ENCODE measurements at places on chromosomes 2 and 18.

DNA sequence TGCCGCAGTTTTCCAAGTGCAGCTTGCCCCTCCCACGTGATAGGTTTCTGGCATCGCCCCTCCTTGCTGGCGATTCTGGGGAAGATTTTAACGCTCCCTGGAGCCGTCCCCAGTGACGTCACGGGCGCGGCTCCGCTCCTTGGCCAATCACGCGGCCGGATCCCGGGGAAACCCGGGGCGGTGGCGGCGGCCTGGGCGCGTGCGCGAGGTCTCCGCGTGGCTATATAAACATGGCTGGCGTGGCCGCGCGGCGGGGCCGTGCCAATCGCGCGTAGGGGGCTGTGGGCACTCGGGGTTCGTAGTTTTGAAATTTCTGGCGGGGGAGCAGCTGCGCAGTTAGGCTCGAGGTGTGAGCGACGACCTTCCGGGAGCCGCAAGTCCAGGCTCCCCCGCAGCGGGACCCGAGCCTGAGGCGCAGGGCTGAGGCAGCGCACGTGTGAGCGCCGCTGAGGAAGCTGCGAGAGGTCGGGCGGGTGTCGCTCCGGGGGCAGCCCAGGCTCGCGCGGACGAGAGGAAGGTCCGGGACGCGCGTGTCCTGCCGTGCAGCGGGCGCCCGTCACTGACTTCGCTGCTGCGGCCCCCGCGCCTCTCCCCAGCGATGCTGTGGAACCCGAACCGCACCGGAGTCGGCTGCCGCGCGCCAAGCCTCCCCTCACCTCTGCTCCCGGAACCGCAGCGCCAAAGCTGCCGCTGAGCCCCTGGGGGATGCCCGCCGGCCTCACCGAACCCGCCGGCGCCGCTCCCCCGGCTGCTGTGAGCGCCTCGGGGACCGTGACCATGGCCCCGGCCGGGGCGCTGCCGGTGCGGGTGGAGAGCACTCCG, at the start of gene TAF4B:
TAF4B (plus strand) TSS at position 217 of the 822 bp plus-strand sequence; CDS start at position 706, 489 bp downstream.
- peak; percentile 79 for DNase-seq

DNA sequence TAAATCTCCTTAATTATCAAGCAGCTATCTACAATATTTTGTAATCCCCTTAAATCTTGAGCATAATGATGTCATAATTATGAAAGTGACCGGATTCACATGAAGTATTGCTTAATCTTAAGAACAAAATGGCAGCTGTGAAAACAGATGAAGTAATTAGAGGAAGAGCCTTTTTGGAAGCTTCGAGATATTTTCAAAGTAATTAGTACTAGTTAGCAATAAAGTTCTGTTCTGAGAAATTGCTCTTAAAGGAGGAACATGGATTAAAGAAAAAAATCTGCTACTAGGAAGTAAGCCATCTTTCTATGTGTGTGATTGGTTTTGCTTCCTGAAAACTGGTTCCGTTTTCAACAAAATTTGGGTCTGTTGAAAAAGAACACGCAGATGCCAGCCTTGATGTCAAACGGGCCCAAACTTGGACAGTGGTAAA, 18.3 kb downstream of the CLUL1 start:
- DNase-seq = no peak

GRCh38 chr18:43067570-43067969, 47.9 kb downstream of the RIT2 start:
- no peak for DNase-seq

- peak; percentile 91 for DNase-seq
These were observed 67.2 kb downstream of the MBP start for GRCh38 chr18:77065221-77065981.

- no peak for DNase-seq
These were observed at the start of gene ARHGAP25 for GRCh38 chr2:68734688-68735525. ARHGAP25 (plus strand) TSS chr2:68734811; CDS start chr2:68735200, 389 bp downstream.

DNA sequence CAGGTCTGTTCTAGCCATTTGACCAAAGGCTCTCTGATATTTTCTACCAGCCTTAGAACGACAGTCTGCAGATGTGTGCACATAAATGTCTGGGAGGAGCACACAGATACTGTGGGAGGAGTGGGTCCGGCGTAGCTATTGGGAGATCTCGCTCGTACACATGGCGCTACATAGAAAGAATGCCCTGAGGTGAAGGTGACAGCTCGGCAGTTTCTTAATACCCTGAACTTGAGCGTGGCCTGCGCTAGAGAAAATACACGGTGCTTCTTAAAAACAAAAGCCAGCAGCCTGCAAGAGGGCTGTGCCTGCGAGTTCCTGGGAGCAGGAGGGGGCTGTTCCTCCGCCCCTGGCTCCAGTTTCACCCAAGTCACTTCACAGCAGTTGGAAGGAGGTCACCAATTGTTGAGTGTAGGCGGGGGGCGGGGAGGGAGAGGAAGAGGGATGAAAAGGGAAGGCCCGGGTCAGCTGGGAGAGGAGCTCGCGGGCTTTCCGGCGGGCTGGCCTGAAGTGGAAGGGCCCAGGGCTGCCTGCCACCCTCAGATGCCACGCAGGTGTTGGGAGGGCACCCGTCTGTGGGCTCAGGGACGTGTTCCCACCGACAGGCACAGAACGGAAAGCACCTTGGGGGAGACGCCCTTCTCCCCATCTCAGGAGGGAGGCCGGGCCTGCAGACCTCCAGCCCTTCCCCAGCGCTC, 124.7 kb upstream of the ZNF516 start:
- no peak for DNase-seq

- DNase-seq = no peak
These were observed 349.3 kb upstream of the SLC39A10 start for GRCh38 chr2:195307751-195308150.

GRCh38 chr2:118249531-118249930, 161.3 kb downstream of the INSIG2 start:
- peak; percentile 5 for DNase-seq

GRCh38 chr2:28032816-28033215, 142.3 kb downstream of the BABAM2 start:
- DNase-seq = no peak

DNA sequence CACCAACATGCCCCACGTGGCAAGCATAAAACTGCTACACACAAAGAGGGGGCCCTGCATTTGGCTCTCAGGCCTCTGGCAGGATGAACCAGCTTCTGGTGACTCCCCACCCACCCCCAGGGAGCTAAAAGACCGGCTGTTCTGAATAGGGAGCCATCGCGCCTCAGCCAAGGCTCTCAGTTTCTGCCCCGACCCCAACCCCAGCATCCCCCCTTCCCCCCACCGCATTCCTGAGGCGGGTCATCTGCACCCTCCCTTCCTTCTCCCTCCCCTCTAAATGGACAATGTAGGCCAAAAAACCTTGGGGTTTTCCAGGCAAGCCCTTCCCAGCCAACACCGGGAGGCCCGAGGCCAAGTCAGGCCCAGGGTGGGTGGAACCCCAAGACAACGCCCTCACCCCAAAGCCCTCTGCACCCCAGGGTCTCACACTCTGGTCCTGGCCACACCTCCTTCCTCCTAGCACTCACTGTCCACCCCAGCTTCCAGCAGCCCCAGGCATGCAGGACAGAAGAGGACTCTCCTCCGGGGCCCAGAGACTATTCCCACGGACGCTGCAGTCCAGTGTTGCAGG, 5.7 kb downstream of the CYP26B1 start:
- no peak for DNase-seq

GRCh38 chr2:241007880-241008710, 9.7 kb downstream of the SNED1 start:
- DNase-seq = no peak

GRCh38 chr2:38146907-38147307, 71.0 kb upstream of the CYP1B1 start:
- DNase-seq = peak; percentile 96

- DNase-seq = no peak
These were observed 38.7 kb upstream of the SLC1A4 start for GRCh38 chr2:64950226-64951160.

- no peak for DNase-seq
These were observed 63.6 kb upstream of the SIX2 start for GRCh38 chr2:45072862-45073237.

- DNase-seq = no peak
These were observed 107.0 kb upstream of the PTPRM start for GRCh38 chr18:7459851-7460770.

DNA sequence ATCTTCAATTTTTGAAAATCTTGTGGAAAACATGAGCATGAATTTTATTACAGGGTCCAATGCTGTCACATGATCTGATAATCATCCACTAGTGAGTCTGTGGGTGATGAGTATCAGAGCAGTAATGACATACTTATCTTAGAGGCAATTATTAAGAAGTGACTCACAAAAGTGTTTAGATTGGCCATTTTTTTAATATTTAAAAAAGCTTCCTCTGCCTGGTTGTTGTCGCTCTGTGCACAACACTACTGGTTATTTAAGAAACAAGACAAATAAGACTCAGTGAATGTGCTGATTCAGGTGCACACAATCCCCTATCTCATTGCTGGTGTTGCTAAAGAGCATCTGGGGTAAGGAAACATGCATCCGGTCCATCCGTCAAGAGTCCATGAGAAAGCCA, 665.8 kb upstream of the ZEB2 start:
- DNase-seq = no peak

- DNase-seq = no peak
These were observed 261.0 kb upstream of the DDX18 start for GRCh38 chr2:117553448-117553847.

DNA sequence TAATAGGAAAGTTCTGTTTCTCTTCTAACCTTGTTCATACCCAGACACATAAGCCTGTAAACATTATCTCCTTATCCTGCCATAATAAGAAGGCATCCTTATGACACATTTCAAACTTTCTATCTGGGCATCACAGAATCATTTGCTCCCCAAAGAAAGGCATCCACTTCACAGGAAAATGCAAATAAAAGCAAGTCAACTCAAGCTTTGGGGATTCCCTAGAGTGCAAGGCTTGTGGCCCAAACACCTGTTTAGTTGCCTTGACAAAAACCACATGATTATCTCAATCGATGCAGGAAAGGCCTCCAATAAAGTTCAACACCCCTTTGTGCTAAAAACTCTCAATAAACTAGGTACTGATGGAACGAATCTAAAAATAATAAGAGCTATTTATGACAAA, 195.7 kb upstream of the GALNT5 start:
- no peak for DNase-seq

DNA sequence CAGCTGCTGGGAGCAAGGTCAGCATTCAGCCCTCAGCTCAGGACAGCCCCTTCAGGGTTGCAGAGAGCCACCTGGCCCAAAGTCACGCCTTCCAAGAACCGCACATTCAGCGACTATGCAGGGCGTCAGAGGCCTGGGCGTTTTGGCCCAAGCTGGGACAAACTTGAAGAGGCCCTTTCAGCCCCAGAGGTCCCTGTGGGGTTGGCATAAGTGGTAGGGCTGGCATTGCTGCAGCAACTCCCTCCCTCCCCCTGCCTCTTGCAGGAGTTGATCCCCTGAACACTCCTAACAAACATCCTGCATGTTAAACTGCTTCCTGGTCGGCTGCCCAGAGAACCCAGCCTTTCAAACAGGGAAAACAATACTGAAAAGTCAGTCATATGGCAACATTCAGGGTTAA, 192.9 kb upstream of the SMAD2 start:
- DNase-seq = no peak

- peak; percentile 15 for DNase-seq
These were observed 25.4 kb downstream of the WDR75 start for GRCh38 chr2:189466656-189467055.

GRCh38 chr2:28601616-28602015, 105.8 kb downstream of the PLB1 start:
- DNase-seq = no peak

DNA sequence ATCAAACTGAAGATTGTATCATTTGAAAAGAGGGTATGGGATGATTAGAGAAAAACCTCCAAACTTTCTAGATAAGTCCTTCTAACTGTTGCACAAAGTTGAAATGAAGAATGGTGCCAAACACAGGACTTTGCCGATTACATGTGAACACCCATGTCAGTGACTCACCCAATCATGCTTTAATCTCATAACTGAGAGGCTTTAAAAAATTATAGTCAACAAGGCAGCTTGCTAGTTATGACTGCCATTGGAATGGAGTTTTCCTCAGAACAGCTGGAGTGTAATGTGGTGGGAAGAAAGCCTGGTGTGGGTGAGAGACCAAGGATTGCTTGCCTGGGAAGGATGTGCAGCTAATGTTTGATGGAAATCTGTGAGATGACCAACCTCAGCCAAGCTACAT, 98.2 kb upstream of the ALPP start:
- DNase-seq = no peak

GRCh38 chr18:79104137-79104536, 34.9 kb downstream of the ATP9B start:
- DNase-seq = no peak

DNA sequence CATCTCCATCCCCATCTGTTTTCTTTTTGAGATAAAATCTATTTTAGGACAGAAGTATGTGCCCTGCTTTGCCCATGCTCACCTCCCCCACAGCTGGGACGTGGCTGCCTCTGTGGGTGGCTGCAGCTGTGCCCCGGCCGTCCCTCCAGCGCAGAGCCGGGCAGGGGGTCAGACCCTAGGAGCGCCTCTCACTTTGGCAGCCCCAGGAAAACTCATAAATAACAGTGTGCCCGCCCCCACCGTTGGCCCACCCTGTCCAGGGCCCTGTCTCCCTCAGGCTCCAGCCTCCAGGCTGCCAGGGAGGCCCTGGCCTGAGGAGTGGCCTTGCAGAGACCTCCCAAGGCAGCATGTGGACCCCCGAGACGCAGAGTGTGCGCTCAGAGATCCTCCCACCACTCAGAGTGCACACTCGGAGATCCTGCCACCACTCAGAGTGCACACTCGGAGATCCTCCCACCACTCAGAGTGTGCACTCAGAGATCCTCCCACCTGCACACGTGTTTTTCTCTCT, 178.1 kb downstream of the TWIST2 start:
- no peak for DNase-seq

DNA sequence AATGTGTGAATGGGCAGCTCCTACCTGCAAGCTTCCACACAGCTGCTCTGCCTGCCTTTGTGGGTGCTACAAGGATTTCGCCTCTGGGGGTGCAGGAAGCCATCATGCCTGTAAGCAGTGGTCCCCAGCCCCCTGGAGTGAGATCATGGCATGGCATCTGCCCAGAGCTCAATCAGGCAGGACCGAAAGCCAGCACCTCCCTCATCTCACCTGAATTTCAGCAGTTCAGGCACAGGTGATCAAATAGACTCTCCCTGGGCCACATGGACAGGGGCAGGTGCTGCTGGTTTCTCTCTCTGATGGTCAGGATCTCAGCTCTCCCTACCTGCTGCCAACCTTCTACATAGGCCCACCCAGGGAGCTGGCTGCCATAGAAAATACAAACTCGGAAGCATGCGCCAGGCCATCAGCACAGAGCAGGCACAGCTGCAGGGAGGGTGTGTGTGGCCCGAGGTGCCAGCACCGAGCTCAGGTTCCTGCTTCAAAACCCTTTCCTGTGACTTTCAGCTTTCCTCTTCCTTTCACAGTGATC, 133.2 kb upstream of the ID2 start:
- no peak for DNase-seq

- DNase-seq = no peak
These were observed 2.3 kb downstream of the CPS1 start for GRCh38 chr2:210558708-210559107.

DNA sequence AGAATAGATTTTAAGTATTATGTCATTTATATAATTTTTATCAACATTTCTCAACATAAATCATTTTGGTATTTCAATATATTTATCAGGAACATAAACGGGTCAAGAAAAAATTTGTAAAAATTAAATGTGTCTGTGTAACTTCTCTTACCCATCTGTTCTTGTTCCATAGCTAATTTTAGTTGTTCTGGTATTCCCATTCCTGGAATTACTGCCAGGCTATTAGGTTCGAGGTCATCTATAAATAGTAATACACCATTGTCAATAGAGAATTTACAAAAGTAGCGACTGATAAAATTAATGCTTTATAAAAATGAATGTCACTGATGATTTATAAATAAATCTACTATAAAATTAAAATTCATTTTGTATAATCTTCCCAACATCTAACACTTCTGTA, 21.5 kb downstream of the SFT2D3 start:
- no peak for DNase-seq

- DNase-seq = no peak
These were observed 166.1 kb upstream of the ZNF521 start for GRCh38 chr18:25517881-25518715.

- DNase-seq = no peak
These were observed 980 bp upstream of the RNPEPL1 start for GRCh38 chr2:240567137-240567871.
